ENCODE measurements at places on chromosomes 1 and 21.

- DNase-seq: no peak
Observed at GRCh38 chr1:161013131-161013487, 7.8 kb downstream of the F11R start.

GRCh38 chr1:14262637-14263036 is 335.8 kb upstream of the KAZN start:
- no peak for DNase-seq

GRCh38 chr1:21317035-21317689 is 26.9 kb upstream of the ECE1 start:
- no peak for DNase-seq

DNA sequence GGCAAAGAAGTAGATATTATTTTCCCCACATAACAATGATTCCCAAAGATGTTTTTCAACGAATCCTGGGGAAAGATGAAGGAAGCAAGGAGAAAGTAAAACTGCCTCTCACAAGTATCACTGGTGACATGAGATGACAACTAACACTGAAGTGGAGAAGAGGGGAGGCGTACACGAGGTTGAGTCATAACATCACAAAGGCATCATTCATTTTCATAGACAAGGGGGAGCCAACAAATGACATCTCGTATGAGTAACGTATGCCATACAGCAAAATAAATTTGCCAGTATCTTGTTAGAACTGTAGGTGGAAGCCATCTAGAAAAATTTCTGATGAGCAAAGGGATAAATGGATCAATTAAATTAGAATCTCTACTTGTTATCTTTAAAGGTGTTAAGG is 56.6 kb downstream of the ATP1B1 start:
- DNase-seq: no peak

- DNase-seq: no peak
Observed at GRCh38 chr1:212782422-212783154, 9.0 kb downstream of the NSL1 start.

DNA sequence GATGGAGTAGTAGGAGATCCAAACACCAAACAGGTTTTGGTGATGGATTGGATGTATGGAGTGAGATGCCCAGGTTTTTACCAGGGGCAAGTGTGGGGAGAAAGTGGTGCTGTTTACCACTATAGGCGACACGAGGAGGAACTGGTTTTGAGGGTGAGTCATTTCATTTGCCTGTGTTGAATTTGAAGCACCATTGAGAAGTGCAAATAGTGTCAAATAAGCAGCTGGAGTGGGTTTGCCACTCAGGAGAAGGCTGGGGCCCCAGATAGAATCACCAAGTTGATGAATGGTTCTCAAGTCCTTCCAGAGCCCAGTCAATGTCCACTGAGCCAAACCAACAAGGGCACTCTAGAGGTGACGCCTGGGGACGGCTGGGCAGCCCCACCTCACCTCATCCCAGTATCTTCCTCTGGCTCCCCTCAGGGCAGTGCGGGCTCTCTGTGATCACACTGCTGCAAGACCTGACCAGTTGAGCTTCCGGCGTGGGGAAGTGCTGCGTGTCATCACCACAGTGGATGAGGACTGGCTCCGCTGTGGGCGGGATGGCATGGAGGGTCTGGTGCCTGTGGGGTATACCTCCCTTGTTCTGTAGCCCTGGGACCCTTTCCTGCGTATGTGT is 9.4 kb downstream of the RUSC1 start:
- DNase-seq: no peak

DNA sequence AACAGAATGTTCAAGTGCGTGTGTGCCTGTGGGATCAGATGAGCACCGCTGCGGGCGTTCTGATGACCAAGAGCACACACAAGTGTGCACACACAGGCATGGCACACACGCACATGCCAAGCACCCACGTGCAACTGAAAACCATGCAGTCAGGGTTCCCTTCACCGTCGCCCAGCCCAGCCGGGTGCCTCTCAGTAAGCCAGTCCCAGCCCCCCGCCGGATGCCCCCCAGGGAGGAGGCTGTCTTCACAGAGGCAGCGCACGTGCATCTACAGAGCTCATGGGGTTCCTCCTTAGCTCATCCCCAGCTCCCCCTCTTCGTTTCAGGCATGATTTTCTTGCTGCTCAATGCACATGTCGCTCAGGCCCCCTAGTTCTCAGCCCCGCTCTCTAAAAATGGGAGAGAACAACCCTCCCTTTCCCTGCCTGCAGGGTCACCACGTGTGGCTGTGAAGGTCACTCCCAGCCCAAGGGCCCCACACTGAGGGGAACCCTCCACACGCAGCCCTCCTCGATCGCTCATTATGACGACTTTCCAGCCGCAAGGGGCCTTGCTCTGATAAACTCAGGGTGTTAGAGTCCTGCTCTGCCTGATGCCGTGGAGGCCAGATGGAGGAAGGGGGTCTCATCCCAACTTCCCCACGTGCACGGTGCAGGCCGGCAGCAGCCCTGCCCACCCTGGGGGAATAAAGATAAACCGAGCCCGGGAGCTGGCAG is 30.4 kb upstream of the ARHGEF16 start:
- DNase-seq: no peak

GRCh38 chr1:156813750-156814570 is 2.7 kb downstream of the SH2D2A start:
- DNase-seq: peak; percentile 83

DNA sequence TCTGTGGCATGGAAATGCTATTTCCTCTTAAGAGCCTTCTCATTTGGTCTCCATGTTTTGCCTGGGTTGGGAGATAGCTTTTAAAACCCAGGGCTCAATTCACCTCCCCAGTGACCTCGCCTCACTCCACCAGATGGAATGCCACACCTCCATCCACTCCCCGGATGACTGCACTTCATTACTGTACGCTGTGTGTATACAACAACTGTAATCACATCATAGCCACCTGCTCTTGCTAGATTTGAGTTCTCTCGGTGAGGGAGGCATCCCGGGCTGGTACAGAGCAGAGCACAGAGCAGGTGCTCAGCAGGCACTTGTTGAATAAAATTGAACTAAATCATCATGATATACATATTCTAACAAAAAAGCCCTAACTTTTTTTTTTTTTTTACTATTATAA is 26.0 kb downstream of the SDE2 start:
- no peak for DNase-seq

GRCh38 chr1:153212201-153212600 is 5.2 kb upstream of the PRR9 start:
- no peak for DNase-seq

DNA sequence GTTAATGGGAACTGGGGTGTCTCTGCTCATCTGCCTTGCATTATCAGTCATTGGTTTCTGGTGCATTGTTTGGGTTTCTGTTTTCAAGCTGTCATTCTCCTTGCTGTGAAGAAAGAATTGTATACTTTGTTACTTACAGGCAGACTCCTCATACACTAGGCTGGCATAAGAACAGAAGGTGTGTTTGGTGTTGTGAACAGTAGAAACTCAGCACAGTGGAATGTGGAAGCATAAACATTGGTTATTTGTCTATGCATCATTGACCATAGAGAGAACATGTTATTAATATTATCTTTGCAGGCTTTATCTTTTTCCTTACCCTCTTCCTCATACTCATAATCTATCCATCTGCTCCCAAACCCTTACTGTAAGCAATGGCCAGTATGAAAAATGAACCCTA is 18.2 kb downstream of the C1orf87 start:
- DNase-seq: no peak

DNA sequence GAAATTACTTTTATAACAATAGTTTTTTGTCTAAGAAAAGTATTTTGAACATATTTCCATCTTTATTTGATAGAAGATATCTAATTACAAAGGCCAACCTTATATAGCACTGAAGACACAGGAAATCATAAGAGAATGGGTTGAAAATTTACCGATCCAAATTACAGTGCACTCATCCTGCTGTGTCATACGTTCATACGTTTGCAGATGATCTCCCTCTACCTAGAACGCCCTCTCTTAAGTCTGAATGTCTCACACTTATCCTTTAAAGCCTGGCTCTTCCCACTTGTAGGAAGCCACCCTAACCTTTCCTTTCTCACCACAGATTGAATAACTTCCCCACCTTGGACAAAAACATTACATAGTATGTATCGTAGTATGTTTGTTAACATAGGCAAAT is 9.3 kb downstream of the ASH1L start:
- DNase-seq: no peak

DNA sequence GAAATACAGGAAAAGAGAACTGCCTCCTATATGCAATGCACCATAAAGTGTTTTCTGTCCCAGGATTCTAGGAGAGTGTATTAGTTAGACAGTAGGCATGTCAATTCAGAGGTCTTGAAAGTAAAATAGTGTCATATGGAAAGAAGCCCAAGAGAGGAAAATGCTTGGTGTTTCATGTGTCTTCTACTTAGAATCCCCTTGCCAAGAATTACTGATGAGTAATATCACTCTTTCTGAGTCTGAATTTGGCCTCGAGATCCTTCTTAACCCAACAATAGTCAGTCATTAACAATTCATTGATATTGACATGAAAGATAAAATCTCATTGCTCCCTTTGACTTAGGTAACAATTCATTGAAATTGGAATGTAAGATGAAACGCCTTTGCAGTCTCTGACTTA is 972.2 kb downstream of the TTLL7 start:
- no peak for DNase-seq

- no peak for DNase-seq
Observed at GRCh38 chr1:18954270-18955071, 2.0 kb downstream of the IFFO2 start.

DNA sequence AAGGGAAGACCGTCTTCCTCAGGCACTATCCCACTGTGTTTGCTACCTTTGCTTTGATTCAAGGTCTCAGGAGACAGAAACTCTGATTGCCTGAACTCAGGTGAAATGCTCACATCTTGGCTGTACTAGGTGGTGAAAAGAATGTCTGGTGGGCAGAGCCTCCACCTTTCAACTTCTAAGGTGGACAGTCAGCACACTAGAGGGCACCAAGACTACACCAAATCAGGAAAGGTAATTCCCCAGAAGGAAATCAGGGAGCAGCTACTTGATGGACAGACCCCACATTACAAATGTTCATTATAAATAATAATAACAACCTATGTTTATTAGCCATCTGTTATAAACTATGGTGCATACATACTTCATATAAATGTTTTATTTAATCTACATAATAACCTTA is 220.9 kb downstream of the ATG4C start:
- DNase-seq: no peak

DNA sequence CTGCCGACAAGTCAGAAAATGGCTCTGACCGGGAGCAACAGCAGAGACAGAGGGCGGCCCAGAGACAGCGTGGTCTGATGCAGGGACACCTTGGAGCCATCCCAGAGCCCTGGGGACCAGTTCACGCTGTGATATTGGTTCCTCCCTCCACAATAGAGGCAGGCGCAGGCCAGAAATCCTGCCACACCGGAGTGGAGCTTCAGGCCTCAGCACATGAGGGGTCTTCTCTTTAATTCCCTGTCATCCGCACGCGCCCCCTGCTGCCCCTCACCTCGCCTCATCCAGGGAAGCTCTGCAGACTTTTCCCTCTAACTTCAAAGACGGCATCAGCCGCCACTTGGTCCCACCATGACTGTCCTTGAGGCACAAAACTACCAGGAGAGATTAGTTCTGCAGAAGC is 75.5 kb upstream of the ANGPTL1 start:
- DNase-seq: no peak

GRCh38 chr1:90174246-90174645 is 179.3 kb downstream of the ZNF326 start:
- DNase-seq: no peak

GRCh38 chr1:189939967-189940366 is 537.7 kb downstream of the BRINP3 start:
- DNase-seq: no peak

- DNase-seq: no peak
Observed at GRCh38 chr1:110082477-110082876, 12.0 kb upstream of the ALX3 start.

DNA sequence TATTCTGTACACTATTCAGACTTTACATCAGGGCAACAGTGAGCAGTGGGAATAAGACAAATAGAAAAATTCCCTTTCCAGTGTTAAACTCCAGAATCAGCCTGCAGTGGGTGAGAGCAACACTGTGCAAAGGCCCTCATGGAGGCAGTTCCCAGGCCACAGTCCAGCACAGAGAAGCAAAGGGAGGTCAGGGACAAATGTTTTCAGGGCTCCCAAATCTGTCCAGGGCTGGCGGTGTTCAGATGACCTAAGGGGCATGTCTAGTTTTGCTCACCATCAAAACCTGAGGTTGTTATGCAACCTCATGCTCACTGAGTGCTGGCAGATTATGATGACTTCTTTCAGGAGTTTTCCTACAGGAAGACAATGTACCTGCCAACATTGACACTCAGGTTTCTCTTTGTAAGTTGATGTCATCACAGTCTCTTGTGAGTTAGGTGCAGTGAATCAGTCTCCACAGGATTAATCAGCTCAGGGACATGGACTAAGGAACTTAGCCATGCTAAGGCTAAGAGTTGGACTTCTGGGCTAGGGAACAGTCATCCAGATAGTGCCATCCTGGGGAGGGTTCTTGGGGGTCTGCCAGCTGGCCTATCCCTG is 3.6 kb upstream of the LCE5A start:
- DNase-seq: no peak

- DNase-seq: no peak
Observed at GRCh38 chr1:38805036-38805435, 54.5 kb downstream of the RRAGC start.

- DNase-seq: peak; percentile 9
Observed at GRCh38 chr1:39409055-39409816, 82.2 kb upstream of the BMP8A start.

- no peak for DNase-seq
Observed at GRCh38 chr21:34126269-34126668, 52.9 kb downstream of the MRPS6 start.

- no peak for DNase-seq
Observed at GRCh38 chr1:26844424-26845196, 18.1 kb downstream of the ZDHHC18 start.

GRCh38 chr1:227885135-227885647 is 62.5 kb downstream of the WNT9A start:
- peak; percentile 14 for DNase-seq

- DNase-seq: no peak
Observed at GRCh38 chr1:168408539-168408865, 127.8 kb downstream of the TBX19 start.

DNA sequence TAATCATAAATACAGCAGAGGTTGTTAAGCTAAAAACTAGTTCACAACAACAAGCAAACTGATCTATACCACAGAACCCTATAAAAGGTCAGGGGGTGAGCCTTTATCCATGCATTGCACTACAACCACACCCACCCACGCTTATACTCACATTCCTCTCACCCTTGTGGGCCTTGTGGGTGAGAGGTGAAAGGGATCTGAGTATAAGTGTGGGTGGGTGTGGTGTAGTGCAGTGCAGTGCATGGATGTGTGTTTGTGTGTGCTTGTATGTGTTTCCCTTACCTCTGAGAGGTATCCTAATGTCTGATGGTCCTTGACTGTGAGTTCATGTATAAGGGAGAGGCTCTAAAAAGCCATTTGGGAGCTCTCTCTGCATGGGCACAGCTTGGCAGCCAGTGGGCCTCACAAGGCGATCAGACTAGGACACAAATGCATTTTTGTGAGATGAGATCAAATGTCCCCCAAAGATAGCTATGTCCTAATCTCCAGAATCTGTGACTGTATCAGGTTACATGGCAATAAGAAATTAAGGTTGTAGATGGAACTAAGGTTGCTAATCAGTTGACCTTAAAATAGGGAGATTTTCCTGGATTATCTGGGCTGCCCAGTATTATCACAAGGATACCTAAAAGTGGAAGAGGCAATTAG is 95.5 kb upstream of the DPT start:
- peak; percentile 20 for DNase-seq
